ENCODE measurements at places on chromosomes 7 and 10.

GRCh38 chr7:28688651-28689050, 269.5 kb downstream of the TRIL start:
- no peak for DNase-seq

DNA sequence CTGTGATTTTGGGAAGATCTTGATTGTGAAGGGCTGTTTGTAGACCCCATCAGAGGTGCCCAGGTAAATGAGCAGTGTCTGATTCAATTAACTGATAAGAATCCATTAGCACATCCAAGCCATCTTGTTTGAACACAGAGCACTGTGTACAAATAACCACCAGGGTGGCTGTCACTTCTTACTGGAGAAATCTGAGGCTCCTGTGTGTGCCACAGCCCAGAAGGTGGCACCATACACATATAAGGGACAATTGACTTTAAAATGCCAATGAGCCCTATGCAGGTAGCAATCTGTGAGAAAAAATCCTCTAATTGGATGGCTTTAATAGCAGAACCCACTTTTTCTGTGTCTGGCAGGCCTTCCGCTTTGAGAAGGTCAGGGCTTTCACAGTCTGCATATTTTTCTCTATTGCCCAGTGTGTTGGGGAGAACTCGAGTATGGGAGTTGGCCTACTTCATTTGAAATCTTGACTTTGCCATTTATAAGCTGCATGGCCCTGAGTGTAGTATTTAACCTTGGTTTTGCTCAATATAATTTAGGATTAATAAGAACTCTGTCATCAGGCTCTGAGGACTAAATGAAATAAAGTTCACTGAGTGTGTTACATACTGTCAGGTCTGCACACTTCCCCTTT, 517.4 kb downstream of the CCSER2 start:
- DNase-seq: no peak

- no peak for DNase-seq
Measured at GRCh38 chr10:70323138-70323696, 39.4 kb upstream of the NPFFR1 start.

GRCh38 chr10:113894581-113894980, 40.1 kb downstream of the NHLRC2 start:
- DNase-seq: no peak

DNA sequence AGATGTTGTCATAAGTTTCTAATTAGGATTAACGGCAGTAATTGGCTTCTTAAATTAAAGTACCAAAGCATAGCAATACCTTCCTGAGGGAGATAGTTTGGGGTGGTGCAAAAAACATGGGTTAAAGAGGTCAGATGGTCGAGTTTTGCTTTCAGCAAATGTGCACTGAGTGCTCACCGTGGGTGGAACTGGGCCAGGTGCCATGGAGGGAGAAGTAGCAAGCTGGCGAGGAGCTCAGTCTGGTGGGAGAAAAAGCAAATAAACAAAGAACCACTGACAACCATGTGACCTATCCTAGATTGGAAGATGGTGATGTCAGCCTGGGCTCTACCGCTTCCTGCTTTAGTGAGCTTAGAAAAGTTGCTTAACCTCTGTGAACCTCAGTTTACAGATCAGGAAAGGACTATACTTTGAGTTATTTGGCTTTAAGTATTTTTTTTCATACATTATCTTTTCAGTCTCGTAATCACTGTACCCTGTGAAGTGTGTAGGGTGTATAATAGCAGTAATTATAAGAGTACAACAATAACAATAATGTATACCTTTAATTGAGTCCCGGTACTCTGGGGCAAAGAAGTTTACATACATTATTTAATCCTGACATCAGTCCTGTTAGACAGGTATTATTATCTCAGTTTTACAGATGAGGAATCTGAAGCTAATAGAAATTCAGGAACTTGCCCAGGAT, 69.0 kb upstream of the PDCD4 start:
- DNase-seq: no peak

- no peak for DNase-seq
Measured at GRCh38 chr7:17071866-17072265, 190.1 kb upstream of the AGR3 start.
